Omental fat pad (tissue), 4 donors: ENCODE measurements at places on chromosomes 2 and 18. TPM values are rescaled to one million over a fixed set of nuclear protein-coding genes. Genes with fewer than 3 reads are reported as not detected.

Gene LAPTM4A
- 306 TPM for total RNA-seq

Gene GCKR
- 1.7 TPM for total RNA-seq

GRCh38 chr2:23574919-23575654, 190.1 kb downstream of the KLHL29 start:
- DNase-seq = no peak

- DNase-seq = no peak
Measured at GRCh38 chr2:174632841-174633622, 35.4 kb upstream of the WIPF1 start.

DNA sequence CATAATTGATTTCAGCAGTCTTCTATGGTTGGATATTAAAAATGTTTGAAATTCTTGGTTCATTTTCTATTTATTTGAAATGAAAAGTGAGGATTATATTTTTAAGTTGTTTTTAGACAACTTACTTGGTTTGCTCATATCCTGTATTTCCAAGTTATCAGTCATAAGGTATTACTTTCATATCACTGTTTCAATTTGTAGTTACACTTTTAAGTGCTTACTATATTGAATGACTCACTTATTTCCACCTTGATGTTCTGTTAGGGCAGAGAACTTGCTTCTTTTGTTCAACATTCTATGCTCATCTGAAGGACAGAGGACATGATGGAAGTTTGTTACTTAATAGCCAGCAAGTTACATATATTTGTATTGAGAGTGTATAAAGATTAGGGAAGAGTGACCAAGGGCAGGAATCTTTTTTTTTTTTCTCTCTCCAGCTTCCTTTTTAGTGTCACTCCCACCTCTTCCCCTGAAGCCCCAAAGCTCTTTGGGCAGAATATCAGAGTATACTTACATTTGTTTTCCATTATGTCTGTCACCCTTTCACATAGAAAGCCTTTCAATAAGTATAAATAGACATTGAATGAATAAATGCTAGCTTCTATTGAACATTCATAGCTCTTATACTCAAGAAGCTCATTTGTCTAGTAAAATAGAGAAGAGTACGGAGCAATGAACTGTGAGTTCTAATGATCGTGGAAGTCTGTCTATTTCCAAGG, 28.1 kb downstream of the PIK3C3 start:
- DNase-seq = no peak

GRCh38 chr2:158305501-158305900, 151.1 kb downstream of the CCDC148 start:
- no peak for DNase-seq

- no peak for DNase-seq
Measured at GRCh38 chr2:232523682-232524597, 2.0 kb upstream of the CHRND start.

- no peak for DNase-seq
Measured at GRCh38 chr2:16890081-16890480, 224.4 kb upstream of the CYRIA start.

DNA sequence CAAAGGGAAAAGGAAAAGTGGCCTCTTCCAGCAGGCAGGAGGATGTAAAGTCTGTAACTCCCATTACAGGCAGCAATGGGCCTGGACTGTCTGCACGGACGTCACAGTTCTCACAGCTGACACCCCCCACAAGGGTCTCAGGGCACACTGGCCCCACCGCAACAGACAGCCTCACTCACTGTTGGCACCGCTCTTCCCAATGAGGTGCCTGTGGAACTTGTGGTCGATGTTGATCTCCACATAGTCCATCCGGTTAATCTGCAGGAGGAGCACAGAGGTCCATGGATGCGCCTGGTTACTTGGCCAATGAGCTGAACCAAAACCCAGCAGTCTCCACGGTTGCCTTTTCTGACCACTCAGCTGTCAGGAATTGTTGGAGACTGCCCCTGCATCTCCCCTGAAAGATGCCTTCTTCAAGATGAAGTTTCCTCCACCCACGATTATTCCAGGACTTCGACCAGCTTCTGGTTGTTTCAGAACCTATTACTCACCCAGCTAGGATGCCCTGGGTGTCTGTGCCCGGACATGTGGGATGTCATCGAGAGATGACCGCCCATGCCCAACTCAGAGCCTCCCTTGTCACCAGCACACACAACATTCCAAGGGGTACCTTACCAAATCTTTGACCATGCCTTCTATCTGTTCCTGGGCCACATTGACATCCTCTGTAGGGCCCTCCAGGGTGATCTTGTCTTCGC, 62.5 kb downstream of the HDLBP start:
- DNase-seq = no peak

GRCh38 chr2:21646345-21646744, 522.6 kb downstream of the TDRD15 start:
- DNase-seq = no peak
